HFFc6 (cell line): ENCODE measurements at places on chromosomes 6 and 20. TPM values are rescaled to one million over a fixed set of nuclear protein-coding genes. Genes with fewer than 3 reads are reported as not detected.

GRCh38 chr6:109284675-109285074 lies 97.6 kb downstream of the CD164 start:
- no peak overlapping the region for H3K4me3 ChIP-seq
- no peaks in the 10 kb centered on the region for H3K4me1 ChIP-seq
- no peaks in the 10 kb centered on the region for H3K36me3 ChIP-seq
- peaks cover 18% of the 10 kb centered on the region for H3K27me3 ChIP-seq
- no peak for DNase-seq
- no peak overlapping the region for H3K27ac ChIP-seq

MDFI gene
- not detected in 3 replicates for total RNA-seq

DNA sequence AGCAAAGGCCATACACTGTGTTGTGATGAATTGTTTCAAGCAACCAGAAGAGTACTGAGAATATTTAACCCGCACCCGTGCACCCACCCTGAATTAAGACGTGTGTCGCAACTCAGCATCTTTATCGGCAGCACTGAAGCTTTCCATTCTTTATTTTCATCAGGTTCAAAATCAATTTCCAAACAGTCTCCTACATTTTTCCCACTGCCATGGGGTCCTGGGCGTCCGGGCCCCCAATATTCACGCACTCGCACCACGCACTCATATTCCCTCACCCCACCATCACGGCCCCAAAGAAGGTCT lies 1.8 kb downstream of the LTB start:
- H3K27ac ChIP-seq: peak overlapping the region; percentile 19; the same call in 1 of the 2 replicates
- H3K4me1 ChIP-seq: peaks cover 22% of the 10 kb centered on the region
- H3K36me3 ChIP-seq: no peaks in the 10 kb centered on the region
- peak overlapping the region; percentile 98 for H3K4me3 ChIP-seq
- DNase-seq: no peak

- H3K27ac ChIP-seq: no peak overlapping the region
- no peak overlapping the region for H3K4me3 ChIP-seq
- H3K4me1 ChIP-seq: no peaks in the 10 kb centered on the region
Measured at GRCh38 chr20:43576108-43576507, 14.6 kb upstream of the IFT52 start.

DNA sequence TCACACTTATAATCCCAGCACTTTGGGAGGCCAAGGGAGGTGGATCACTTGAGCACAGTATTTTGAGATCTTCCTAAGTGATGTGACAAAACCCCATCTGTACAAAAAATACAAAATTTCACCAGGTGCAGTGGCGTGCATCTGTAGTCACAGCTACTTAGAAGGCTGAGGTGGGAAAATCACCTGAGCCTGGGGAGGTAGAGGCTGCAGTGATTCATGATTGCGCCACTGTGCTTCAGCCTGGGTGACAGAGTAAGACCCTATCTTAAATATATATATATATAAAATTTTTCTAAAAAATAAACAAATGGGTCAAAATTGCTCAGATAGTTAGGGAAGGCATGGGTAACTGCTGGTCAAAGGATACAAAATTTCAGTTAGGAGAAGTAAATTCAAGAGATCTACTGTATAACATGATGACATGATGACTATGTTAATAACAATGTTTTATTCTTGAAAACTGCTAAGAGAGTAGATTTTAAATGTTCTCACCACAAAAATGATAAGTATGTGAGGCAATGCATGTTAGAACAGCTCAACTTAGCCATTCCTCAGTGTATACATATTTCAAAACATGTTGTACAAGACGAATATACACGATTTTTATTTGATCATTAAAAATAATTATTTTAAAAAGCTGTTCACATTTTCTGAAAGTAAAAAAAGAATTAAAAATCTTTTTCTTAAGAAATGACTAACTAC lies 24.4 kb downstream of the TBC1D32 start:
- peaks cover 5% of the 10 kb centered on the region; the same call in 1 of the 2 replicates for H3K36me3 ChIP-seq
- no peaks in the 10 kb centered on the region for H3K27me3 ChIP-seq
- H3K4me3 ChIP-seq: no peak overlapping the region
- peaks cover 15% of the 10 kb centered on the region for H3K4me1 ChIP-seq

DNA sequence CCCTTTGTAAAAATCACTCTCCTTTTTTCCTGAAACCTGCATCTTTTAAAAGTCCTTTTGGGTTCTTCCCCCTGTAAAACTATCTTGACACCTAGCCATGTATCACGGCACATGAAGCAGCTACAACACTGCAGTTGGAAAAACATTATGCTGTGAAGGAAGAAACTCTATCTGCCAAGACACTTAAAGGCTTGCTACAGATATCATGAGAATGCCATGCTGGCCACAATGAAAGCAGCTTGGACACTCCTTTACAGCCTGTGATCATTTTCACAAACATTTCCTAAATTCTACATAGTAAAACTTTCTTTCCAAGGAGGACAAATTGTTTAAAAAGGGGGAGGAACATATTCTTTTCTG lies 31.8 kb downstream of the CNKSR3 start:
- peak overlapping the region; percentile 87 for H3K27ac ChIP-seq
- peak overlapping the region; percentile 87 for H3K4me3 ChIP-seq
- DNase-seq: no peak
- no peaks in the 10 kb centered on the region; the same call in 1 of the 2 replicates for H3K27me3 ChIP-seq

- H3K4me1 ChIP-seq: peaks cover 55% of the 10 kb centered on the region
- peak overlapping the region; percentile 100 for H3K4me3 ChIP-seq
- H3K36me3 ChIP-seq: peaks cover 4% of the 10 kb centered on the region
- H3K27ac ChIP-seq: peak overlapping the region; percentile 100
- no peak for DNase-seq
Measured at GRCh38 chr6:137219664-137220252, 573 bp upstream of the IFNGR1 start.

DBNDD2 gene
- total RNA-seq: 15.9 to 20.1 TPM (median 19.0 TPM) in 3 replicates

DNA sequence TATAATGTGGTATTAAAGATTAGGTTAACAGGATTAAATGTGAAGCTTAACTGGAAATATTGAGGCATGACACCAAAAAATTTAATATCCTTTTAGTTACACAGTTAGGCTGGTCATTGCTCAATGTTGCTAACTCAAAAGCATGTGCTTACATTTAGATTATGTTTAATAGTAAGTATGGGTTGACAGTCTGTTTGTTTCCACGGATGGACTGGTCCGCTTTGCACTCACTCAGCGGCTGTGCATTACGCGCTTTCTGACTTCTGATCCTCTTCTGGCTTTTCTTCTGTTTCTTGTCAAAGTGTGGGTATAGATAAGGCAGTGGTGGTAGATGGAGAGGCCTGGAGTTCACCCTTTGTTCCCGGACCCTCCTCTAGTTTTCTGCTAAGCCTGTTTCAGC lies 174.9 kb downstream of the RIMS1 start:
- H3K4me1 ChIP-seq: no peaks in the 10 kb centered on the region
- no peak overlapping the region for H3K27ac ChIP-seq
- no peaks in the 10 kb centered on the region for H3K36me3 ChIP-seq
- H3K27me3 ChIP-seq: peaks cover 11% of the 10 kb centered on the region
- DNase-seq: no peak
- H3K4me3 ChIP-seq: no peak overlapping the region

- H3K4me3 ChIP-seq: no peak overlapping the region
- H3K36me3 ChIP-seq: no peaks in the 10 kb centered on the region
- no peaks in the 10 kb centered on the region for H3K4me1 ChIP-seq
- H3K27me3 ChIP-seq: no peaks in the 10 kb centered on the region
- H3K27ac ChIP-seq: no peak overlapping the region
Measured at GRCh38 chr6:64874776-64875175, 832.2 kb downstream of the EYS start.

CYP24A1 gene
- total RNA-seq: 0.56 to 0.60 TPM in 2 of 3 replicates, not detected in the other

- H3K4me1 ChIP-seq: peaks cover 15% of the 10 kb centered on the region
- no peak for DNase-seq
- H3K4me3 ChIP-seq: no peak overlapping the region
- peaks cover 2% of the 10 kb centered on the region; the same call in 1 of the 2 replicates for H3K27me3 ChIP-seq
- H3K36me3 ChIP-seq: no peaks in the 10 kb centered on the region
Measured at GRCh38 chr20:41392871-41393704, 26.5 kb upstream of the EMILIN3 start.

GRCh38 chr6:129744201-129744879 lies 34.4 kb upstream of the ARHGAP18 start:
- H3K4me1 ChIP-seq: peaks cover 48% of the 10 kb centered on the region
- peaks cover 4% of the 10 kb centered on the region; the same call in 1 of the 2 replicates for H3K36me3 ChIP-seq
- DNase-seq: peak; percentile 33
- no peaks in the 10 kb centered on the region for H3K27me3 ChIP-seq
- no peak overlapping the region; the same call in 1 of the 2 replicates for H3K4me3 ChIP-seq
- peak overlapping the region; percentile 19 for H3K27ac ChIP-seq

DNA sequence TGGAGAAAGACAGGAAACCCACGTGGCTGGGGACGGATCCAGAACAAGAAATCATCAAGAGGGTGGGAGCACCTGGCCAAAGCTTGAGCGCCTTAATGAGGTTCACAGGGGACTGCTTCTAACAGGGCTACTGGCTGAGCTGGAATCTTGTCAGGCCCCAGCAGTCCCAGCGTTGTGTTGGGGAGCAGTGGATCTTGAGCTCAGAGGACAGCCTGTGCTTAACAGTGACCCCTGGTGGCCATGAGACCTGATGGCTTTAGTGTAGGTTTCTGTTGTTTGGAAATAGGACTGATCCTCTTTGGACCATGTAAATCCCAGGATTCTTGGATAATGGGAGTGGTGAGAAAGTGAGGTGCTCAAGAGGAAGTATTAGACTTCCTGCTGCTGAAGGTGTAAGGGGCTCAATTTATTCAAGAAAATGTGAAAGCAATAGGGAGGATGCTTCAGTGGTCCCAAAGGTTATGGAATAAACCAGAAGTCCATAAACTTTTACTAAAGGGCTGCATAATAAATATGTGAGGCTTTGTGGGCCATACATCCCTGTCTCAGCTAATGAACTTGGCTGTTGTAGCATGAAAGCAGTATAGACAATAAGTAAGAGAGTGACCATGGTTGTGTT lies 216.2 kb downstream of the NFATC2 start:
- H3K27ac ChIP-seq: peak overlapping the region; percentile 58
- H3K4me1 ChIP-seq: peaks cover 31% of the 10 kb centered on the region
- H3K36me3 ChIP-seq: peaks cover 19% of the 10 kb centered on the region
- H3K27me3 ChIP-seq: no peaks in the 10 kb centered on the region; the same call in 1 of the 2 replicates
- DNase-seq: peak; percentile 32

OR10C1 gene
- not detected in 3 replicates for total RNA-seq
